ENCODE measurements at places on chromosomes 3 and 15. TPM values are rescaled to one million over a fixed set of nuclear protein-coding genes. Genes with fewer than 3 reads are reported as not detected.

DNA sequence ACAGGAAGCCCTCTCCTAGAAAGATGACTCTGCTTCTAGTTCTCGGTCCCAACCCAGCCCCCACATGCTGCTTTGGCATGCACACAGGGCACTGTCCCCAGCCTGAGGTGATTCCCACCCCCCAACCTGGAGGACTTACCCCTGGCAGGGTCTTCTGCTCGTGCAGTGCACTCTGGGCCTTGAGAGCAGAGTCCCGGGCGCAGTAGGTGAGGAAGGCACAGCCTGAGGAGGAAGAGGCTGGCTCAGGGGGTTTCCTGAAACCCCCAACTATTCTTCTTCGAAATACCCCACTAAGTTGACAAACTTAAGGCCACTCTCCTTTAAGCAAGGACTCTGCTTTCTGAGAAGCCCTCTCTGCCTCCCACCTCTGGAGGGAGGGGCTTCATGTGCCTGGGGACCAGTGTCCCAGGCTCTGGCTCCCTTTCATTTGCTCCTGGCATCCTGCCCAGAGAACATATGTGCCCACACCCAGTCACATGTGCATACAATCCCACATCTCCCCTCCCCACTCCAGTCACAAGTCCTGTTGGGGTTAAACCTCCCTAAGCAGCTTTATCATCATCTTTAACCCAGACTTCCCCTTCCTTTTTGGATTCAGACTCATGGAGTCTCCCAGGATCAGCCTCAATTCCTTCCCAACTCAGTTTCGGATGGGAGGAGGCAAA lies 4.1 kb downstream of the CELF6 start:
- no peak for DNase-seq
- H3K36me3 ChIP-seq = no peaks in the 10 kb centered on the region
- no peak overlapping the region for H3K27ac ChIP-seq
- peaks cover 6% of the 10 kb centered on the region for H3K4me1 ChIP-seq
- no peak overlapping the region for H3K4me3 ChIP-seq

GRCh38 chr3:162764051-162764807 lies 1267.6 kb downstream of the OTOL1 start:
- no peak for DNase-seq
- H3K4me3 ChIP-seq = no peak overlapping the region
- no peak overlapping the region for H3K27ac ChIP-seq

GRCh38 chr3:165210132-165210531 lies 13.9 kb upstream of the SLITRK3 start:
- H3K36me3 ChIP-seq = no peaks in the 10 kb centered on the region
- H3K27me3 ChIP-seq = no peaks in the 10 kb centered on the region
- H3K27ac ChIP-seq = no peak overlapping the region
- no peak for DNase-seq
- no peaks in the 10 kb centered on the region for H3K4me1 ChIP-seq
- H3K4me3 ChIP-seq = no peak overlapping the region

The ACTC1 gene
- total RNA-seq = not detected

DNA sequence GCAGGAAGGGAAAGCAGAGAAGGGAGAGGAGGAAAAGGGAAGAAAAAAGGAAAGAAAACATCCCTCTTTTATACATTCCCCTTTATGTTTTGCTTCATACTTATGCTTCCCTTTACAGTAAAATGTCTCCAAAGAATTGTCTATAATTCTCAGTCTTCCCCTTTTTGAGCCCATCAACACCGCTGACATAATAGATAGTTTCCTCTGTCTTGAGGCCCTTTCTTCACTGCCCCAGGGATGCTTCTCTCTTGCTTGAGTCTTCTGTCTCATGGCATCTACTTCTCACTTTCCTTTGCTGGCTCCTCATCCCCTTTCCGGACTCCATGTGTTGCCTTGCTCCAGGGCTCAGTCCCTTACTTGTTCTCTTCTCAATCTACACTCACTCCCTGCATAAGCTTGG lies 99.7 kb upstream of the DAZL start:
- no peaks in the 10 kb centered on the region for H3K4me1 ChIP-seq
- H3K27ac ChIP-seq = no peak overlapping the region
- H3K4me3 ChIP-seq = no peak overlapping the region
- no peaks in the 10 kb centered on the region for H3K27me3 ChIP-seq
- no peak for DNase-seq

DNA sequence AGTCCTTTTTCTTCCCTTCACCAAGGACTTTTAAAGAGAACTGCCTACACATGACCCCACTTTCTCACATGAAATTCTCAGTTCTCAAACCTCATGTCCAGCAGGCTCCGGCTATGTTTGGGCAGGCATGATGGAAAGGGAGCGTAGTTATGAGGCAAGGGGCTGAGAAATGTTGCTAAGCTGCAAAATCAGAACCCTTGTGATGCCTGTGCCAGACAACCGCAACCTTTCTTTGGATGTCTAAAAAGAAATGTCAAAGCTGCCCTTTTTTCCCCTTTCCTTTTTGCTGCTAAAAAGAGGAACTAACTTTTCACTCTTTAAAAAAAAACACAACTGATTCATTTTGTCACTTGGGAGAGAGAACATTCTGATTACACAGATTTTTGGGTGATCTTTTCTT lies 19.2 kb downstream of the GNB4 start:
- H3K4me3 ChIP-seq = no peak overlapping the region
- H3K27ac ChIP-seq = no peak overlapping the region
- no peak for DNase-seq
- H3K4me1 ChIP-seq = no peaks in the 10 kb centered on the region
- no peaks in the 10 kb centered on the region for H3K27me3 ChIP-seq

The CGNL1 gene
- not detected for total RNA-seq

DNA sequence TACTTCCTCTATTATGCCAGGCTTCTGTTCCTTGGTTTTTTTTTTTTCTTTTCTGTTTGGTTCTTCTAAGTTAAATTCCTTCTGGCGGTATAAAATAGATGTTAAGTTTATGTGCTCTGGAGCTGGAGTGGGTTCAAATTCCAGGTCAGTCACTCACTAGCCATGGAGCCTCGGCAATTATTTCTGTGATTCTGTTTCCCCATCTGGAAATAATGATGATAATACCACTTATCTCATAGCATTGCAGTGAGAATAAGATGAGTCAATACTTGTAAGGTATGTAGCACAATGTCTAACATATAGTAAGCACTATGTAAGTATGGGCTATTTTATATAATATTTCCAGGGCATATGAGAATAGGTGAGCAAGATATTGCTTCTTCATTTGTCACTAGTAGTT lies 33.2 kb upstream of the ZDHHC23 start:
- no peak overlapping the region for H3K27ac ChIP-seq
- H3K36me3 ChIP-seq = no peaks in the 10 kb centered on the region
- no peaks in the 10 kb centered on the region for H3K4me1 ChIP-seq

GRCh38 chr3:172799246-172799645 lies 48.7 kb downstream of the ECT2 start:
- H3K27me3 ChIP-seq = no peaks in the 10 kb centered on the region
- no peaks in the 10 kb centered on the region for H3K4me1 ChIP-seq
- no peak for DNase-seq
- no peak overlapping the region for H3K27ac ChIP-seq
- H3K4me3 ChIP-seq = no peak overlapping the region

- H3K27me3 ChIP-seq = no peaks in the 10 kb centered on the region
- no peaks in the 10 kb centered on the region for H3K4me1 ChIP-seq
- DNase-seq = no peak
- H3K27ac ChIP-seq = no peak overlapping the region
These were observed 113.4 kb downstream of the FBLN2 start for GRCh38 chr3:13662238-13662847.

The GP5 gene
- total RNA-seq = 1.4 TPM
